ENCODE measurements at places on chromosomes 13 and 19.
A peak's percentile ranks its signal among the peaks of the same experiment; 100 is the strongest.

DNA sequence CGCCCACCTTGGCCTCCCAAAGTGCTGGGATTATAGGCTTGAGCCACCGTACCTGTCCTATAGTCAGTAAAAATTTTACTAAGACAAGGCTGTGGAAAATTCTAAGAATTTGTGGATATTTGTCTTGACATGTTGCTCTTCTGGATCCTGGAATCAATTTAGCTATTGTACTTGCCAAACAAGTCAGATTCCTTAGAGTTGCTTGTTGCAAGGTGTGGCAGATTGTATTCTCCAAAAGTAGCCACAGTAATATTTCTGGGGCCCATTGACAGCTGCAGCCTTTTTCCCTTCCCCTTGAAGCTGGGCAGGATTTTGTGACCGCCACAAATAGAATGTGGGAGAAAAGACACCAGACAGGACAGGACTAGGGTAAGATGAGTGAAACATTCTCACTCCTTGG is 98.8 kb upstream of the TMTC4 start:
- DNase-seq: no peak

GRCh38 chr13:35599384-35599783 is 122.9 kb upstream of the MAB21L1 start:
- no peak for DNase-seq

GRCh38 chr19:38763795-38764220 is 9.5 kb downstream of the LGALS7 start:
- no peak for DNase-seq

- DNase-seq: no peak
Measured at GRCh38 chr13:114079601-114080536, 52.6 kb downstream of the RASA3 start.

DNA sequence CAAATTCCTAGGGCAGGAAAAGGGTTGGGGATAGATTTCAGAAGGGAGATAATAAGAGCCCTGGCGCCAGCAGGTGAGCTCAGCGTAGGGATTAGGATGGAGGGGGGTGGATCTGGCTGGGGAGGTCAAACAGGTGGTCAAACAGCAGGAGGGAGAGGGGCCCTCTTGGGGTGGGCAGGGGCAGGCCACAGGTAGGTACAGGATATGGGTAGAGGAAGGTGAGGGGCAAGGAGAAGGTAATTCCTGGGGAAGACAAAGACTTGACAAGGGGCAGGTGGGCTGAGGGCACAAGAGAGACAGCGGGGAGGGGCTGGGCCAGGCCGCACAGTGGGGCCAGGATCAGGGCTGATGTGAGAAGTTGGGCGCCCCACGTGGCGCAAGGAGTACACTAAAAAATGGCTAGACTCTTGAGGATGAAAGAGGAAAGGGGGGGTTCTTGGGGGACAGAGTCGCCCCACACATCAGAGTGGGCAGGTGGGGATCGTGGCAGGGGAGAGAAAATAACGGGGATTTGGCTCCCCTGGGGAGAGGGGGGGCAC is 713 bp downstream of the KRI1 start:
- DNase-seq: peak; percentile 83

Data from B cell (primary cell).